ENCODE measurements at places on chromosomes 2 and 18. TPM values are rescaled to one million over a fixed set of nuclear protein-coding genes. Genes with fewer than 3 reads are reported as not detected.

Gene REG3A
- not detected for total RNA-seq

Gene ABCB6
- 45.8 TPM for total RNA-seq

Gene DLX2
- total RNA-seq: not detected

Gene IL37
- not detected for total RNA-seq

Gene FAM237A
- not detected for total RNA-seq

Gene ZBTB7C
- under 0.01 TPM for total RNA-seq

Gene FER1L5
- not detected for total RNA-seq

Gene COLEC12
- 61.7 TPM for total RNA-seq

All from bladder microvascular endothelial cell (primary cell).